ENCODE measurements at places on chromosomes 1 and 21.

- DNase-seq, result no peak
These were observed 95.5 kb downstream of the TRIM11 start for GRCh38 chr1:228311091-228311490.

- DNase-seq, result no peak
These were observed 1536.8 kb downstream of the KCNT2 start for GRCh38 chr1:195071461-195071860.

GRCh38 chr1:48016515-48016914, 19.3 kb upstream of the TRABD2B start:
- DNase-seq, result no peak

DNA sequence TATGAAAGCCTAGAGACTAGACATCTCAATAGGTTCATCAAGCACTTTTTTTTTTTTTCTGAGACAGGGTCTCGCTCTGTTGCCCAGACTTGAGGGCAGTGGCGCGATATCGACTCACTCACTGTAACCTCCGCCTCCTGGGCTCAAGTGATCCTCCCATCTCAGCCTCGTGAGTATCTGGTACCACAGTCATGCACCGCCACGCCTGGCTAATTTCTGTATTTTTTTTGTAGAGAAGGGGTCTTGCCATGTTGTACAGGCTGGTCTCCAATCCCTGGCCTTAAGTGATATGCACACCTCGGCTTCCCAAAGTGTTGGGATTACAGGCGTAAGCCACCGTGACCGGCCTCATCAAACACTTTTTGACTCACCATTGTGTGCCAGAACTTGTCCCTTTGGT, 613 bp upstream of the GPATCH4 start:
- DNase-seq, result no peak

DNA sequence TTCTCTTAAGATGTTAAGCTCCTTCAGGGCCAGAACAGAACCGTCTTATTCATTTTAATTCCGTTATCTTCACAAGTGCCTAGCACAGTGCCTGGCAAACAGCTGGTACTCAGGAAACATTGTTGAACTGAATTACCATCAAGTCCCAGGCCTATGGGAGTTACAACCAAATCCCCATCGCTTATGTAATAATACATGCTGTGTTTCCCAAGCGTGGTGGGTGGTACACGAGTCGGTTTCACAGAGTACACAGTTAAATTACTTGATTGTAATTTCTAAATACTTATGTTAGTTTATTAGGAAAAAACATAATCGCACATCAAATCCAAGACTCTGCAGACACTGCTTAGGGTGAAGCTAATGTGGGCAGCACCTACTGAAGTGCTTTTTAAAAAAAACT, 1.0 kb downstream of the ANGEL2 start:
- DNase-seq, result no peak

- no peak for DNase-seq
These were observed 144.2 kb downstream of the DHRS3 start for GRCh38 chr1:12473596-12474362.

- no peak for DNase-seq
These were observed 10.2 kb downstream of the NFYC start for GRCh38 chr1:40701684-40702083.

DNA sequence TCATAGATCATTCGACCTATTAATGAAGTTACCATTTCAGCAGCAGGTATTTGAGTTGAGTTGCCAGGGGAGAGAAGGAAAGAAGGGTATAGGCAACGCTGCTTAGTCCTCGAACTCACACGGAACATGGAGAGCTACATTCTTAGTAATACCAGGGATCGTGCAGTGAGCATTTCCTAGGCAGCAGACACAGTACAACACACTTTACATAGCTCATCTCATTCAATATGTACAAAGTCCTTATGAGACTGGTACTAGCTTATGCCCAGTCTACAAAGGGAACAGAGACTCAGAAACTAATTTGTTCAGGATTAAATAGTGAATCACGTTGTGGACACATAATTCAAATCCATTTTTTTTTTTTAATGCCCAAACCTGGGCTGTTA, 25.6 kb downstream of the IRF2BP2 start:
- no peak for DNase-seq

GRCh38 chr1:167197692-167198091, 23.0 kb upstream of the POU2F1 start:
- DNase-seq, result no peak

DNA sequence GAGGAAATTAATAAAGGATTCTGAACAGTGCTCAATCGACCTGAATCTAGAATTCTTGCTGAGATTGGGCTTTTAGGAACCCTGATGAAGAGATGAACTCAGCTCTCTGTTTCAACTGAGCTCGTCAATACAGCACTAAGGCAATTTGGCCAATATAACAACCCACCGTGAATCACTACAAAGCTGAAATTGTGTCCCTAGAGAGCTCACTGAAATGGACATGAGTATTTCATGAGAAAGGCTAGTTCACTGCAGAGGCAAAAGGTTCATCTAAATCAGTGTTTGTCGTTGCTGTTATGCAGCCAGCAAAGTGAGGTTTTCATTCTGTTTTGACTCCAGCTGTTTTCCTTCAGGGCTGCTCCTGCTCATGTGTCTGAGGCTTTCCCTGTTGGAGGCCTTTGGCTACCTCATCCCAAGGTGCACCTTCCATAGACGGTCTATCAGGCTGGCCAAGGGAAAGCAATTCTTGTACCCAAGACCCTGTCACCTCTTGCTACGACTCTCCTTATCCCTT, 83.5 kb downstream of the URB2 start:
- no peak for DNase-seq

DNA sequence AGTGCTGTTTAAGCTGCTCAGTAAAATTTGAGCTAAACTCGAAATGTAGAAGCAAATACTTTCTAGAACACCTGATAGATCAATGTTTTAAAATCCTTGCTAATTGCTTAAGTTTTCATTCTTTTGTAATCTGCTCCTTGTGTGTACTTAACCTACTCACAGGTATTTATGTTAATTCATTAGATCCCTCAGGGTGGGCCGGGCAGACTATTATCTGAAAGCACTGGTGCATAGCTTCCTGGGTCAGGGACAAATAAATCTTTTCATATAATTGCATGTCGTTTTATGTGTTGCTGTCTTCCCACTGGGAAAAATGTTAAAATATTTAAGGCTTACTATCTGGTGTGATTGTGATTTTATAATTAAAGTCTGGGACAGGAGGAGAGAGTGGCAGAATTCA, 440.5 kb downstream of the SMYD3 start:
- DNase-seq, result no peak

DNA sequence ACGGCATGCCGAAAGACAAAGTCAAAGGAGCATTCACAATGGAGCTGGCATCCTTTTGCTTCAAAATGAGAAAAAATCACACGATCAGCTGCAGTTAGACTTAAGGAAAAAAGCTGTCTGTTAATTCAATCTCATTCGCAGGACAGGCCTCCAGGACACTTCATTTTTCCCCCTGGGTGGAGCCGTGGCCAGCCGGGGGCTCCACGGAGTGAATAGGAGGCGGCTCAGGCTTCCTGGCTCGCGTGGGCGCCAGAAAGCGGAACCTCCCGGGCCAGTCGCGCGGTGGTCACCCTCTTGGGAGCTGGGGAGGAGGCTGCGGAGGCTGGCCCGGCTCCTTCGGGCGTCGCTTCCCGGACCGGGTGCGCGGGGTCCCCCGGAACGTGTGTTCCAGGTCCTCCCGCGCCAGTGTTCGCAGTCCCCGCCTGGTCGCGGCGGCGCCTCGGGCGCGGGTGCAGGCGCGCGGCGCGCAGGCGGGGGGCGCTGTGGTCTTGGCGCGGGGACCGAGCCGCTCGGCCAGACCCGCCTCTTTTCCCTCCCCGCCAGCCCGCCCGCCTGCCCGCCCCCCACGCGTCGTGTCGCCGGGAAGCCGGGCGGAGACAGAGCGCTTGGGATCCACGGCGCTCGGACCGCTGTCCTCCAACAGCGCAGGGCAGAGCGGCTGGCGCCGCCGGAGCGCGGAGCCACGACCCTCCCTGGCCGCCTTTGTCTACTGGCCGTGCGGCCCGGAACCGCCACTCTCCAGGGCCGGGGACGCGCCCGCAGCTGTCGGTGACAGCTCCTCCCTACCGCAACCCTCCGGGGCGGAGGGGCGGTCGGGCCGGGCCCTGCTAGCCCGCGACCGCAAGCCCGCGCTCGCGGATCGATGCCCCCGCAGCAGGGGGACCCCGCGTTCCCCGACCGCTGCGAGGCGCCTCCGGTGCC, at the start of gene RHOU:
Gene RHOU, plus strand, starts transcription at position 599 of the 921 bp plus-strand sequence. Its CDS starts 264 bp downstream, at position 863.
- peak; percentile 66 for DNase-seq

DNA sequence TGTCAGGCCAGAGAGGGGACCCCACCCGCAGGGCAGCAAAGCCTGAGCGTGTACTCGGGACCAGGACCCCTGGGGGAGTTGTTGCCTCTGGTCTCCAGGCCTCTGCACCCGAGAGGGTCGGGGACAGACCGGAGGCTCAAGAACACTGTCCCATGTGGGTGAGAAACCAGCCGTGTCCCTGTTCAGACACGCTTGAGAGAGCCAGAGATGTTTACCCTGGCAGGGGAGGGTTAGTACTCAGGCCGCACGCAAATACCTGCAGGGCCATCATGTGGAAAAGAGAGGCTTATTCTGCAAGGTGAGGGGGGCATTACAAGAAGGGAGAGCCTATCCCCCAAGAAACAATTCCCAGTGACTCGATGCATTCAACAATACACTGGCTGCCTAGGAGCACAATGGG, 74.0 kb upstream of the ARHGEF16 start:
- no peak for DNase-seq

DNA sequence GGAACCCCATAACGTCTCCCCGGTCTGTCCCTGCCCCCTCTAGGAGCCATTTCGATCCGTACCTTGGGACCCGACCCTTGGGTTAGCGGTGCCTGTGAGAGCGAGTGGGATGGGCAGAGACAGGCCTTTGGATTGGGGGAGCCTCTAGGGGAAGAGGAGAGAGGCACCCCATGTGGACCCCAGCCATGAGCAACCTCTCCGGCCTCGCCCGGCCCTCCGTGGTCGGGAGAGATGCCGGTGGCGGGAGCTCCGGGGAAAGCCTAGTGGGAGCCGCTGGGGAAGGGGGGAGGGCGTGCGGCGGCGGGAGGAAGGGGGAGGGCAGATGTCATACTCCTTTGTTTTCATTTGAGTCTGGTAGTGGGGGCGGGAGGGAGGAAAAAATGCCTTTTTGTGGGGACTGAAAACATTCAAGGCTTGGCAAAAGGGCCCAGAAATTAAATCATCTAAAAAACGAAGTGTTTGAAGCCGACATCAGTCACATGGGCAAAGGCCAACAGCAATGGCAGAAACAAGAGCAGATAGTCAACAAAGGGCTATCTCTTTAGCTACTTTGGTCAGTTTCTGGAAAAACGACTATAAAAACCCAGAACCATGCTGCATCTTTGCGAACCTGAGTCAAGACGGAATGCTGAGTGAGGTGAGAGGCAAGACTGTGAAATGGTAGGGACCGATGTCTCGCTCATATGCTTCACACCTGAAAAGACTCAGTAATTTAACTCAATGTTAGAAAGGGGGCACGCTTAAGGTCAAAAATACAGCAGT, 758 bp downstream of the PTBP2 start:
- DNase-seq, result peak; percentile 38

GRCh38 chr1:218425647-218426342, 80.7 kb downstream of the TGFB2 start:
- DNase-seq, result peak; percentile 20

DNA sequence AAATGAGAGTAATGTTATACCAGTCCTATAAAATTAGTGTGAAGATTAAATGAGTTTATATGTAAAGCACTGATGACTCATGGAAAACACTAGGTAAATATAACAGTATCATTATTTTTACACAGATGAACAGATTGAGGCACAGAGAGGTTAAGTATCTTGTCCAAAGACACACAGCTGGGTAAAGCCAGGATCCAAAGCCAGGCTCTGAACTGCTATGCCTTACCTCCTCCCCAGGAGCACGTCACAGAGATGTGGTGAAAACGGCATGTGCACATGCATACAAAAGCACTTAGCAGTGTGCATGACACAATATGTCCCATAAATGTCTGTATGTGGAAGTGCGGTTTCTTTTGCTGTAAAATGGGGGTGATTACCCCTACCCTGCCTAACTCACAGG, 56.9 kb downstream of the MAN1C1 start:
- no peak for DNase-seq

GRCh38 chr1:202049129-202049528, 38.7 kb downstream of the ELF3 start:
- DNase-seq, result no peak

DNA sequence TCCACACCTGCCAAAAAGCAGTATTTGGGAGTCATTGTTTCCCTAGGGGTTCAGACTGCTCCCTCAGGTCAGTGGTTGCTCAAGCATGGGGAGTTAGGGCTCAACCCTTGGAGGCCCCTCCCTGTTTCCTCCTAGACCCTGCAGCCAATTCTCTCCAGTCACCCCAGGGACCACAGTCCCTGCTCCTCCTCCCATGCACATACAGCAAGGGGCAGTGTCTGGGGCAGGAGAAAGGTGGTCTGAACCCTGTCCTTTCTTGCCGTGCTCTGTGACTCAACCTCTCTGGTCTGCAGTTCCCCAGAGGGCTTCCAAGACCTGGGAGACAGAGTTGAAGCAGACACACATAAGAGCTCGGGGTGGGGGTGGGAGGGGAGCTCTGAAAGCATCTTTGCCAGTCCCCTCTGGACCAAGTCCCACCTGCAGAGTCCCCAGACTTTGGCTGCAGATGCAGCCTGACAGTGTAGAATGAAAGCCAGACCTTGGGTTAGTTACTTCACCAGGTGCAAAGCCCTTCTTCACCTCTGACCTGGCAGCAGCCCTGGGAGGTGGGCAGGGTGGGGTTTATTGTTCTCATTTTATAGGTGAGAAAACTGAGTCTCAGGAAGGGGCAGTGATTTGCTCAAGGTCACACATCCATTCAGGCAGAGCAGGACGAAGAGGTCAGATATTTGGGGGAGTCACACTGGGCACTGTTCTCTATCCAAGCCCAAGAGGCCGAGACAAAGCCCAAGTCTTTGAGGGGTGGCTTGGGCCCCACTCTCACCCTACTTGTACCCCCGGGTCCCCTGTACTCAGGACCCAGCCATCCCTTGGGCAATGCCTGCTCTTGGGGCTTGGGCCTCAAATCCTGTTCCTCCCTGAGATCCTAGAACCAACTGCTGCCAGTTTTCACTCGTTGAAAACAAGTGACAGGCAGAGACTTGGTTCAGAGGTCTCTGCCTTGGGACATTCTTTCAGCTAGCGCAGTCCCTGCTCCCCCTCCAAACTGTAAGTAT, 748 bp downstream of the PDZK1IP1 start:
- no peak for DNase-seq

- no peak for DNase-seq
These were observed 97.6 kb upstream of the CD34 start for GRCh38 chr1:208008534-208008933.

GRCh38 chr1:96995351-96995750, 273.8 kb downstream of the PTBP2 start:
- no peak for DNase-seq
